ENCODE measurements at places on chromosomes 2 and 18.

- DNase-seq: no peak
Measured at GRCh38 chr2:120672526-120673204, 63.0 kb upstream of the GLI2 start.

DNA sequence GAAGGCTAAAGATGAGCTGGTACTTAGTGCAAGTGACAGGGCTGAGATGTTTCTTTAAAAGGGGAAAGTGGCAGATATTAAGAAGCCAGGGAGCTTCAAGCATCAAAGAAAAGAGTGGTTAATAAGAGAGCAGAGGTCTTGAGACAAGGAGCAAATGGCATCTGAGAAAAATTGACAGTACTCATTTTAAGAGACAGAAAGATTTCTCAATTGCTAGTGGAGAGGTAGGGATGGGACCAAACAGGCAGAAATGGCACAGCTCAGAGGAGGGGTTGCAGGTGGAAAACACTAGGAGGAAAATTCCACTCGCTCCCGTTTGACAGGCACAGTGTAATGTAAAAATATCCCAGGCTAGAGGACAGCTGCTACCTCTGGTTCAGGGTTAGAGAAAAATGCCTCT, 593.4 kb upstream of the LRATD1 start:
- DNase-seq: no peak

DNA sequence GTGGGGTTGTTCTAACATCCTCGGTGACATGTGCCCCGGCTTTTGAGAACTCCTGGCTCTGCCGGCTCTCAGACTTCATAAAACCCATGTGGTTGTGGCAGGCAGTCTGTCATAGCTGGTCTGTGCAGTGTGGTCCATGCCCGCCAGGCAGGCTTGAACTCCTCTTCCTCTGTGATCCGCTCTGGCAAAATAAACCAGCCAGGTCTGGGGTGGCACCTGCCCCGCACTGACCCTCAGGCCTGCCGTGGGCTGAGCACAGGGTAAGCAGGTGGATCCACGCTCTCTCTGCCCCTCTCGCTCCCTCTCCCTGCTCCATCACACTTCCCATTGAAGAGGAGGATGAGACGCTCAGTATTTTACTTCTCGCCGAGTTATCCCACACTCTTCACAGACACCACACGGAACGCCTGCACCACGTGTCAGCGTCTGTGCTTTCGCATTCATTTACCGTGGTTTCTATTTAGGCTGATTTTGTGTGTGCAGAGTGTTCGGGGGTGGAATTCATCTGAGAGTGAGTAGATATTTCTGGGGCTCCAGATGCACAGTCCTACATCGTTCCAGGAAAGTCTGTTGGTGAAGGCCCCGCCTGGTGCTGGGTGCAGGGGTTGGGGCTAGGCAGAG, 56.4 kb downstream of the RTP5 start:
- DNase-seq: no peak

- DNase-seq: no peak
Measured at GRCh38 chr2:10103179-10103578, 19.4 kb upstream of the RRM2 start.

GRCh38 chr2:27582129-27582694, 630 bp upstream of the ZNF512 start:
- DNase-seq: no peak

- no peak for DNase-seq
Measured at GRCh38 chr2:229261599-229261998, 9.5 kb downstream of the PID1 start.

Measured in smooth muscle cell of the brain vasculature (primary cell).